ENCODE measurements at places on chromosomes 4 and X.

- DNase-seq = no peak
Observed at GRCh38 chr4:1039493-1040343, 28.3 kb downstream of the FGFRL1 start.

DNA sequence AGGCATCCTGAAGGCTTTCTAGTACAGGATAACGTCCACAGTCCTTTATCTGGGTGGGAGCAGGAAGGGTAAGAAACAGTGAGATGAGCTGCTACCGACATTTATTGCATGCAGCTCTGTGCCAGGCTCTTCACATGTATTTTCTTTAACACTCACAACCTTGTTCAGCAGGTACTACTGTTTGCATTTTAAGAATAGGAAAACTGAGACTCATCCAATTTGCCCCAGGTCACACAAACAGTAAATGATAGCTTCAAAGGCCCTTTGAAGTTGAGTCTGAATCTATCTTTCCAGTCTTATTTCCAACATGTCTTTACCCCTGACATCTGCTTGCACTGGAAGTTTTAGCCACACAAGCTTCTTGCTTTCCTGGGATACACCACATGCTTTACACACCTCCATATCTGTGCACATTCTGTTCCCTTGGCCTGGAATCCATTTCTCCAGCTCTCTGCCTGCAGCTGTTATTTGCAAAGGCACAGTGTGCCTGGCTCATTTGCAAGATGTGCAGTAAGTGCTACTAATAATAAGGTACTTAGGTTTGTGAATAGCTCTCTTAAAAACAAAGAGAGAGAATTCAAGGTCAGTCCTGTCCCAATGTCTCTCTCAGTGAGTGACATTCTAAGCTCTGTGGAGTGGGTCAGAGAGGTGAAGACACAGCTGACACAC lies 61.2 kb downstream of the METTL14 start:
- DNase-seq = no peak

DNA sequence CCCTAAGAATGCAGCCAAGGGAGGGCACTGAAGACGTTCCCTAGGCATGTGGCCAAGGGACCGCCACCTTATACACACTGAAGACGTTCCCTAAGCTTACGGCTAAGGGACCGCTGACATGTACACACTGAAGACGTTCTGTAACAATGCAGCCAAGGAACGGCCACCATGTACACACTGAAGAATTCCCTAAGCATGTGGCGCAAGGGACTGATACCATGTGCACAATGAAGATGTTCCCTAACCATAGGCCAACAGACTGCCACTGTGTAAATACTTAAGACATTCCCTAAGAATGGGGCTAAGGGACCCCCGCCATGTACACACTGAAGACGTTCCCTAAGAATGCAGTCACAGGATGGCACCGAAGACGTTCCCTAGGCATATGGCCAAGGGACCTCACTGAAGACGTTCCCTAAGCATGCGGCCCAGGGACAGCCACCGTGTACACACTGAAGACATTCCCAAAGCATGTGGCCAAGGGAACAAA lies 36.1 kb downstream of the DHRSX start:
- DNase-seq = no peak

DNA sequence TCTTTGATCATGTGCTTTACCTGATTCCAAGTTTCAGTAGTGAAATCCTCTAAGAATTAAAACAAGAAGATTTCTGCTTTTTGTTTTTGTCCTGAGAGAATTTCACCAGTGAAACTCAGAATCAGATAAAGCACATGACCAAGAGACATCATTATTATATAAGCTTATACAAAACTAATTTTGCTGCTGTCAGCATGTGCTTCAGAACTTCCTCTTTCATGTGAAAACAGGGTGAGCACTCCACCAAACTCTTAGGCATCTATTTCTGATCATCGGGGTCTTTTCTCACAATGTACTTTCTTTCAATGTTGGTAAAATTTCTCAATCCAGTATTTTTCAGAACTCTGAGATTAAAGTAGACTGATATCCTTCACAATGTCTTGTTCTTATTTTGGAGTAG lies 152.1 kb downstream of the SLC39A8 start:
- no peak for DNase-seq

DNA sequence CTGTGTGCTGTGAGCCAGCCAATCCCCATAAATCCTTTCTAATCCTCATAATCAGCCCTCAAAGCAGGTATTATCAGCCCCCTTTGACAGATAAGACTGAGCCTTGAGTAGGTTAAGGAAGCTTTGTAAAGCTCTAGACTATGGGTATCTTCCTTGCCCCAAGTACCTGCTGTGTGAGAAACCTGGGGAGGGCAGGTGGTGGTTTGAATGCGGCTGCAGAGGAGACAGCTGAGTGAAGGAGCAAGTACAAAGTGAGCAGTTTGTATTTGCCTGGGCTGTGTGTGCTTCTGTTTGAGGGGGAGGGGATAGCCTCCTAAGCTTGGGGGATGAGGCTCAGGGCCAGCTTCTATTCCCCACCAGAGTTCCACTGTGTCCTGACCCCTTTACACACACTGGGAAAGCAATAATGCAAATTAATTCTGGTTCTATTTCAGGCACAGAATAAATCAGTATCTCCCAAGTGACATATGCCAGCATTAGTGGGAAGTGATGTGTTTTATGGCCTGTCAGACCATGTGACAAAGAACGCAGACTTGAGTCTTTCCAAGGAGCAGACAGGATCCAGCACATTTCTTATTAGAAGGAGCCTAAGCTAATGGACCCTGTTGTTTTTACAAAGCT lies 63.5 kb downstream of the EVC start:
- no peak for DNase-seq
